ENCODE measurements at places on chromosomes 4 and X. TPM values are rescaled to one million over a fixed set of nuclear protein-coding genes. Genes with fewer than 3 reads are reported as not detected.

The NAP1L2 gene
- total RNA-seq = 0.06 TPM

The NKX6-1 gene
- 3.3 TPM for total RNA-seq

The IL13RA2 gene
- total RNA-seq = not detected

The UFSP2 gene
- total RNA-seq = 32.1 TPM

The NAAA gene
- total RNA-seq = 34.3 TPM

The GPM6B gene
- not detected for total RNA-seq

The GUCY1A1 gene
- total RNA-seq = not detected

GRCh38 chr4:128813965-128814364 is 4.5 kb downstream of the JADE1 start:
- H3K4me3 ChIP-seq = no peak overlapping the region
- peaks cover 25% of the 10 kb centered on the region for H3K4me1 ChIP-seq
- peaks cover 14% of the 10 kb centered on the region for H3K36me3 ChIP-seq
- H3K27me3 ChIP-seq = no peaks in the 10 kb centered on the region

DNA sequence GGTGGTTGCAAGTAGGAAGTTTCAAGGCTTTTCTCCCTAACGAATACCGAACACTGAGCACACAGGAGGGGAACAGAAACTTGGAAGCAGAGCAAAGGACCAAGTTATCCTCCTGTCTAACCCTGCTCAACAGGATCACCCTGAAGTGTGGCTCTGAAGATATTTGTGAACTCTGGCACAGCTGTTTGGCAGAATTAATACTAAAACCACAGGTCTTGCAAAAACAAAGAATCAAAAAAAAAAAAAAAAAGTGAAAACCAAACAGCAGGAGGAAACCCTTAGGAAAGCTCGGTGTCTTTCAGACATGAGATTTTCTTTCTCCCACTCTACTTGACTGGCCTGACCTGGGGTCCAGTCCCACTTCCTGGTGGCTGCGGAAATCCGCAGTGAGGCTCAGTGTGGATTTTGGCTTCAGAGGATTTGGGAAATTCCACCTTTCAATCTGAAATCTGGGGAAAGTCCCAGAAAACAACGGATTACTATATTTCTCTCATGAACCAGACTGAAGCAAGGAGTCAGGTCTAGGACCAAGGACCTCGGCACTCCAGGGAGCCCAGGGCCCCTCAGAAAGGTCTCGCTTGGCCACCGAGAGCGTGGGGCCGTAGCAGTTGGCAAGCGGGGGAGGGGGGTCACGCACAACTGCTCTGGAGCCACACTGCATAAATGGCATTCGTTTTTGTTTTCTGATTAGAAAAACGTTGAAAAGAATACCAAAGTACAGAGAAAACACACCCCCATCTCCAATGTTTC is 867 bp downstream of the TIFA start:
- peak overlapping the region; percentile 66 for H3K4me3 ChIP-seq
- DNase-seq = peak; percentile 52
- no peaks in the 10 kb centered on the region for H3K27me3 ChIP-seq

GRCh38 chr4:3857269-3857926 is 91.2 kb downstream of the ADRA2C start:
- no peak overlapping the region for H3K27ac ChIP-seq
- DNase-seq = no peak

DNA sequence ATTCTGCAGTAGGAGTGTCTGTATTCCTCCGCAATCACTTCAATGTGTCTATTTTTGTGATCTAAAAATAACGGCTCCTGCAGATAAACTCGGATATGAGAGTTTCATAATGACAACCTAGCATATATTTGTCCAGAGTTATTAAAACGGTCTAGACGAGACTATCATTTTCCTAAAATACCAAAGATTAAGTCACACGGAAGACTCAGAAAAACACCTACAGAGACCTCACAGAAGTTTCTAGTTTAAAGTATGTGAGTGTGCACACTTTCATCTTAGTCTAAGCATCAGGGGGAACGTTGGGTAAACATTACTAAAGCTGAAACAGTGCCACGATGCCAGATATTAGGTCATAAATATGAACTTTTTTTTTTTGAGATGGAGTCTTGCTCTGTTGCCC is 156.9 kb downstream of the AFAP1 start:
- peaks cover 17% of the 10 kb centered on the region for H3K4me1 ChIP-seq
- H3K27ac ChIP-seq = no peak overlapping the region
- H3K4me3 ChIP-seq = no peak overlapping the region
- H3K36me3 ChIP-seq = peaks cover 86% of the 10 kb centered on the region

DNA sequence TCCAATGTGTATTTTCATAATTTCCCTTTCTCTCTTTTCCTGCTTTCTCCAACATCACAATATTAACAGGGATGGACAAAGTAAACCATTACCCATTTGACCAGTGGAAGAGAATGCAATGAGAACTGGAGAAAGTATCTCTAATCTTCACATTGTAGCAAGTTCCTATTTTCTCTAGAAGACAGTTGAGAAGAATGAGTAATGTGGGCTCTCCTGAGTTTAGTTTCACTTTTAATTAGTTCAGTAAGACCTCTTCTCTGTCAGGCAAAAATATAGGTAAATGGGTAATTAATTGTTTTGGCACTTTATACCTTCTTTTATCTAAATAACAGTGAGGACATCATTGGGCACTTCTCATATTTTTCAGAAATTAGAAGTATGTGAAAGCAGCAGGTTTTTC is 602.0 kb downstream of the GLUD2 start:
- no peaks in the 10 kb centered on the region for H3K36me3 ChIP-seq
- no peaks in the 10 kb centered on the region for H3K4me1 ChIP-seq
- no peak overlapping the region for H3K4me3 ChIP-seq

DNA sequence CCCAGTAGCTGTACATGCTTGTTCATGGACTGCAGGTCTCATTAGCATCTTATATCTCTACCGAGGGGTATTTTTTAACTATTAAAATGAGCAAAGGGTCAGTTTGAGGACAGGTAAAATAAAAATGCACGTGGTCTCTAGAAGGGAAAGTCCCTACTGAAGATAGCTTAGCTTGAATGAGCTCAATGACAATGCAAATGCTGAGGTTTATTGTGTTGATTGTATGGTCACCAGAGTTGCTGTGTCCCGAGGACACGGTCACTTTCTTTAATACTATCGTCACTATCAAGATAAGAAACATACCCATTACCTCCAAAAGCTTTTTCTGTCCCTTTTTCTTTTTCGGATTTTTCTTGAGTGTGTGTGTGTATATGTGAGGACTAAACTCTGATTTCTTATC is 250.5 kb upstream of the PRKX start:
- no peaks in the 10 kb centered on the region for H3K4me1 ChIP-seq
- H3K27me3 ChIP-seq = no peaks in the 10 kb centered on the region
- H3K36me3 ChIP-seq = no peaks in the 10 kb centered on the region
- H3K4me3 ChIP-seq = no peak overlapping the region
- no peak for DNase-seq
- H3K27ac ChIP-seq = no peak overlapping the region

- H3K36me3 ChIP-seq = no peaks in the 10 kb centered on the region
- H3K27me3 ChIP-seq = no peaks in the 10 kb centered on the region
- H3K4me3 ChIP-seq = no peak overlapping the region
- peaks cover 52% of the 10 kb centered on the region for H3K4me1 ChIP-seq
These were observed 6.7 kb downstream of the APOO start for GRCh38 chrX:23901060-23901459.

- no peak for DNase-seq
- no peaks in the 10 kb centered on the region for H3K27me3 ChIP-seq
- H3K27ac ChIP-seq = no peak overlapping the region
- H3K4me1 ChIP-seq = no peaks in the 10 kb centered on the region
- H3K36me3 ChIP-seq = peaks cover 13% of the 10 kb centered on the region
These were observed 36.5 kb downstream of the KLHL15 start for GRCh38 chrX:23990455-23990854.

GRCh38 chr4:52076731-52077130 is 25.6 kb downstream of the SPATA18 start:
- H3K4me3 ChIP-seq = no peak overlapping the region
- H3K36me3 ChIP-seq = no peaks in the 10 kb centered on the region
- peaks cover 16% of the 10 kb centered on the region for H3K27me3 ChIP-seq
- DNase-seq = no peak

- DNase-seq = no peak
- H3K36me3 ChIP-seq = no peaks in the 10 kb centered on the region
- H3K27ac ChIP-seq = no peak overlapping the region
- H3K27me3 ChIP-seq = no peaks in the 10 kb centered on the region
- no peak overlapping the region for H3K4me3 ChIP-seq
These were observed 167.5 kb downstream of the PRKX start for GRCh38 chrX:3545901-3546300.

DNA sequence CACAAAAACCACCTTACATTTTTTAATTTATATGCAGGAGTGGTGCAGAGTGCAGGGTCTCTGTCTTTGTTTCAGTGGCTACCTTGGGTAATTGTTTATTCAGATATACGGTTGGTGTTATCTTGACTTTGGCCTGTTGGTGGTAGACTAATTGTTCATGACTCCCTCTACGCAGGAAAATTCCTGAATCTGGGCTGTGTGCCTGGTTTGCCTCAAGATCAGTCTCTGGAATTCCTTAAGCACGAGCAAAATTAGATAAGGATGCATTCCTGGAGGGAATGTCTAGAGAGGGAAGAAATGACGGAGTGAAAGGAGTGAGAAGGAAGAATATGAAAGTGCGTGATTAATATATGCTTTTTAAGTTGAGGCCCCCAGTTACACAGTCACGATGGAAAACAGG is 576.9 kb upstream of the PCDH10 start:
- no peak overlapping the region for H3K27ac ChIP-seq
- no peak overlapping the region for H3K4me3 ChIP-seq
- no peaks in the 10 kb centered on the region for H3K4me1 ChIP-seq

DNA sequence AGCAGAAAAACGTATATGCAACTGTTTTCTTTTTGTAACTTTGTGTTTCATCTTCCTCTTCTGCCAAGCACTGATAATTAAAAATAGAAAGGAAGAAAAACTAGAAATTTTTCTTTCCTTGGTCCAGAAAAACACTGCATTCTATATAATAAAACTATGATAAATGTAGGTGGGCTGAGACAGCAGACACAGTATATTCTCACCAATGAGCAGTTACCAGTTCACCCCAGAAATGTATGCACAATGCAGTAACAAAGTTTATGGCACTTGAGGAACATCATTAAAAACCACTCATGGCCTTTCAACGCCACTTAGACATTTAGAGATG is 79.4 kb downstream of the FAT1 start:
- DNase-seq = no peak
- 0 out of 2 replicates have a peak overlapping the region, but pooled peaks have one; percentile 18 for H3K27ac ChIP-seq
- H3K4me3 ChIP-seq = no peak overlapping the region
- H3K4me1 ChIP-seq = peaks cover 18% of the 10 kb centered on the region
- H3K36me3 ChIP-seq = peaks cover 84% of the 10 kb centered on the region

DNA sequence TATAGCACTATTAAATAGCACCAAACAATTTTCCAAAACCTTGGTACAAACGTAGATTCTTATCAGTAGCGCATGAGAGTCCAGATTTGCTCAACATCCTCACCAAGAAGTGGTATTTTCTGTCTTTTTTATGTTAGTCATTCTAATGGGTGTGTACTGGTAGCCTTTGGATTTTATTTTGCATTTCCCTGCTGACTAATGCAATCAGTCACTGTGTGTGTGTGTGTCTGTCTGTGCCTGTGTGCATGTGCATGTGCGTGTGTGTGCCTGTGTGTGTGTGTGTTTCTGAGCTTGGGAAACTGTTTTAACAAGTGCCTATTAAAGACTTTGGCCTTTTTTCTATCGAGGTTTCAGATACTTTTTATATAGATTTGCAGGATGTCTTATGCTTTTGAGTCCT is 82.2 kb upstream of the MAGEA10 start:
- no peak overlapping the region for H3K27ac ChIP-seq
- H3K4me3 ChIP-seq = no peak overlapping the region
- H3K27me3 ChIP-seq = no peaks in the 10 kb centered on the region
- no peaks in the 10 kb centered on the region for H3K4me1 ChIP-seq

DNA sequence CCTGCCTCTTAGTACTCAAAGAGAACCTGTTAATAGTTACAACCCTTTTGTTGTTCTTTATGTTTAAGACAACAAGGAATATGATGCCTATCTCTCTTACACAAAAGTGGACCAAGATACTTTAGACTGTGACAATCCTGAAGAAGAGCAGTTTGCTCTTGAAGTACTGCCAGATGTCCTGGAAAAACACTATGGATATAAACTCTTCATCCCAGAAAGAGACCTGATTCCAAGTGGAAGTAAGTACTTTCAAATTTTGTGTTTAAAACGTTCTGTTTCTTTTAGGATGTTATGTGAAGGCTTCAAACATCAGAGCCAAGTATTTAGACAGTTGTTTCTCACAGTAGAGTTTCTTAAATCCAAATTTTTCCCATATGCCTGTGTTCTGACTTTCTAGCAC is 67.2 kb upstream of the NRK start:
- H3K4me1 ChIP-seq = no peaks in the 10 kb centered on the region
- H3K27ac ChIP-seq = no peak overlapping the region
- no peak overlapping the region for H3K4me3 ChIP-seq
- H3K36me3 ChIP-seq = no peaks in the 10 kb centered on the region
- H3K27me3 ChIP-seq = no peaks in the 10 kb centered on the region

DNA sequence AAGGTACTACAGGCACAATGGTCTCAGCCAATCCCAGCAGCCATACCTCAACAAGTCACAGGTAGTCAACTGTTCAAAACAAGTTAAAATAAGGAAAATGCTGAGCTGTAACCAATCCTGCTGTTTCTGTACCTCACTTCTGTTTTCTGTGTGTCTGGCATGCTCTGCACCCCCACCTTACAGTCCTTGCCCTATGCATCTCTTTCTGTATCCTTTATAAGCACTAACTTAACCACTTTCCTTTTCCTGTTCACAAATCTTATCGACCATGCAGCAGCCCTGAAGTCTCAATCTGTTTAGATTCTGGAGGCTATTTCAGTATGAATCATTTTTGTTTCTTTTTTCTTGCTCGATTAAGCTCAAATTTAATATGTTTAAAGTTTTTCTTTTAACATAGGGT is 12.5 kb upstream of the FAM13A start:
- H3K36me3 ChIP-seq = no peaks in the 10 kb centered on the region
- H3K4me1 ChIP-seq = no peaks in the 10 kb centered on the region
- H3K27me3 ChIP-seq = no peaks in the 10 kb centered on the region
- DNase-seq = no peak

GRCh38 chr4:63269156-63269555 is 1140.1 kb downstream of the TECRL start:
- no peaks in the 10 kb centered on the region for H3K4me1 ChIP-seq
- H3K36me3 ChIP-seq = no peaks in the 10 kb centered on the region
- H3K4me3 ChIP-seq = no peak overlapping the region
- DNase-seq = no peak

DNA sequence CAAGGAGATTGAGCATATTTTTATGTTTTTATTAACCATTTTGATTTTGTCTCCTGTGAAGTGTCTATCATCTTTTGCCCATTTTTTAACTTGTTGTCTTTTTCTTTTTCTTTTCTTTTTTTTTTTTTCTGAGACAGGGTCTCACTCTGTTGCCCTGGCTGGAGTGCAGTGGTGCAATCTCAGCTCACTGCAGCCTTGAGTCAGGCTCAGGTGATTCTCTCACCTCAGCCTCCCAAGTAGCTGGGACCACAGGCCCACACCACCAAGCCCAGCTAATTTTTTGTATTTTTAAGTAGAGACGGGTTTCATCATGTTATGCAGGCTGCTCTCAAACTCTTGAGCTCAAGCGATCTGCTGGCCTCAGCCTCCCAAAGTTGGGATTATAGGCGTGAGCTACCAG is 4.6 kb upstream of the ADD1 start:
- no peaks in the 10 kb centered on the region for H3K27me3 ChIP-seq
- H3K4me1 ChIP-seq = peaks cover 6% of the 10 kb centered on the region
- H3K4me3 ChIP-seq = no peak overlapping the region
- peaks cover 4% of the 10 kb centered on the region for H3K36me3 ChIP-seq
